Pancreas (tissue), 10 donors: ENCODE measurements at places on chromosomes 2 and 18. TPM values are rescaled to one million over a fixed set of nuclear protein-coding genes. Genes with fewer than 3 reads are reported as not detected.
A peak's percentile ranks its signal among the peaks of the same experiment; 100 is the strongest.

Gene PKP4
- total RNA-seq: 24.3 TPM

GRCh38 chr2:207042841-207043240, 103.5 kb downstream of the CPO start:
- no peaks in the 10 kb centered on the region for H3K4me1 ChIP-seq
- DNase-seq: no peak
- H3K4me3 ChIP-seq: no peak overlapping the region
- no peaks in the 10 kb centered on the region for H3K36me3 ChIP-seq
- H3K27ac ChIP-seq: no peak overlapping the region

DNA sequence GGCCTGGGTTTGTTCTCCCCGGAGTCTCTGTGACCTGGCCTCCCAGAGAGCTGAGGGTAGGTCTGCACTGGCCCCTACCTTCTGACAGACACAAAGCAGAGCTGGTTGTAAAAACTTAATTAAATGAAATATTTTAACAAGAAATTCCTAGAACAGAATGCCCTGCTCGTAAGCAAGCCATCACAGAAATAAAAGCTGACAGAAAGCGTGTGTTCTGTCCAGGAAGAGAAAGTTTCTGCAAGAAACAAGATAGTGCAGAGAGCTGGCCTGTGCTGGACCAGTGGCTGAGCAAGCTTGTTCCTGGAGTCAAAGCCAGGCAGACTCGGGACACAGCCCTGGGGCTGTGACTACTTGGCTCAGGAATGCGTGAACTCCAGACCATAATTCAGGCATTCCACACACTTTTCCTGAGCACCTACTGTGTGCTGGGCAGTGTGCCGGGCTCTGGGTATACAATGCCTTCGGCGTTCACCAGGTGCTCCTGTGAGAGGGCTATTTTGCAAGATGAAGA, 51.6 kb downstream of the APOB start:
- no peak overlapping the region for H3K27ac ChIP-seq
- H3K4me3 ChIP-seq: no peak overlapping the region
- no peaks in the 10 kb centered on the region for H3K27me3 ChIP-seq
- no peaks in the 10 kb centered on the region for H3K36me3 ChIP-seq
- no peaks in the 10 kb centered on the region for H3K4me1 ChIP-seq

Gene REG3G
- 910 TPM for total RNA-seq

Gene NEU2
- total RNA-seq: not detected

DNA sequence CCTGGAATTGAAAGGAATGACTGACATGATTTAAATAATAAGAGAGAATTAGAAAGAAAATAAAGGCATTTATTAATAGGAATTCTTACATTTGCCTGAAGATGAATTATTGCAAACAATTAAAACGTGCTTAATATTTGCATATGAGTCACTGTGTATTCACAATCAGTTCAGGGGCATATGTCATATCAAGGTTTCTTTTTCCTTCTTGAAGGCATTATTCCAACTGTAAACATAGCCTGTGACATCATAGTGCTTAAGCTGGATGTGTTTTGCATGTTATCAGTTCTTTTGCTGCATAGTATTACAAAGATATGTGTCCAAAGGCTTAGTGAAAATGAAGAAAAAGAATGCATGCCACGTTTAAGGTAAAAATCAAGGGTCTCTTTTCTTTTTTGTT, 80.8 kb downstream of the MEIS1 start:
- DNase-seq: no peak
- no peaks in the 10 kb centered on the region for H3K36me3 ChIP-seq
- peaks cover 14% of the 10 kb centered on the region for H3K4me1 ChIP-seq
- no peak overlapping the region for H3K27ac ChIP-seq

- H3K27me3 ChIP-seq: no peaks in the 10 kb centered on the region
- DNase-seq: no peak
- H3K36me3 ChIP-seq: no peaks in the 10 kb centered on the region
- no peak overlapping the region for H3K27ac ChIP-seq
These were observed 23.4 kb upstream of the C1QL2 start for GRCh38 chr2:119181791-119182445.

Gene DNAJC27
- total RNA-seq: 1.9 TPM

Gene CRYBA2
- total RNA-seq: 29.6 TPM

Gene UPP2
- not detected for total RNA-seq

DNA sequence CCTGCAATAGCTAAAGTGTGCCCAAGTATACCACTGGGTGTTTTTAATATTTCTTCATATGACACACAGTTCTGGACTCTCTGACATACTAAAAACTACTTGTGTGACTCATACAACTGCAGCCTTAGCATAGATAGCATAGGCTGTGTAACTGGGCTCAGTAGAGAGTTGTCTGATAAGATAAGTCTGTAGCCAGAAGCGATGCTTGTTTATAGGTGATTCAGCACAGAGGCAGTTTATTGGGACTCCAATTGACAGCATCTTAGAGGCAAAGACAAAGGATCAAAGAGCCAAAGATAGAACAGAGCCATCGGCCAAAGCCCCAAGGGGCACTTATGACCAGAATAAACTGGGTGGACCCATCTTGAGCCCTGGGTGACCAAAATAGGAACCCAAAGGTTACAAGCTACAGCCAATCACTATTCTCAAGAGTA, 42.3 kb downstream of the AAK1 start:
- H3K4me3 ChIP-seq: no peak overlapping the region
- no peak overlapping the region for H3K27ac ChIP-seq
- no peak for DNase-seq
- H3K36me3 ChIP-seq: no peaks in the 10 kb centered on the region
- H3K27me3 ChIP-seq: no peaks in the 10 kb centered on the region

Gene ECEL1
- not detected for total RNA-seq

Gene BOLL
- total RNA-seq: not detected

Gene DSC3
- 0.09 TPM for total RNA-seq

- DNase-seq: peak; percentile 62
- peak overlapping the region; percentile 45 for H3K4me3 ChIP-seq
- H3K36me3 ChIP-seq: no peaks in the 10 kb centered on the region
- peak overlapping the region; percentile 22 for H3K27ac ChIP-seq
These were observed 18.6 kb upstream of the NCL start for GRCh38 chr2:231482806-231483391.

Gene STK36
- total RNA-seq: 18.3 TPM

- no peak for DNase-seq
- no peaks in the 10 kb centered on the region for H3K27me3 ChIP-seq
- H3K4me1 ChIP-seq: no peaks in the 10 kb centered on the region
These were observed 114.5 kb downstream of the CDH2 start for GRCh38 chr18:28062443-28062842.

GRCh38 chr18:26565514-26565913, 17.2 kb upstream of the KCTD1 start:
- H3K27ac ChIP-seq: no peak overlapping the region
- H3K27me3 ChIP-seq: no peaks in the 10 kb centered on the region
- no peak overlapping the region for H3K4me3 ChIP-seq
- H3K36me3 ChIP-seq: no peaks in the 10 kb centered on the region
- peaks cover 7% of the 10 kb centered on the region for H3K4me1 ChIP-seq

GRCh38 chr18:78981394-78981831, 1.8 kb downstream of the SALL3 start:
- H3K27ac ChIP-seq: no peak overlapping the region
- H3K4me1 ChIP-seq: peaks cover 3% of the 10 kb centered on the region
- peaks cover 70% of the 10 kb centered on the region for H3K27me3 ChIP-seq
- H3K4me3 ChIP-seq: no peak overlapping the region
- H3K36me3 ChIP-seq: no peaks in the 10 kb centered on the region

GRCh38 chr18:68548904-68549870, 165.7 kb downstream of the TMX3 start:
- no peak for DNase-seq
- H3K4me1 ChIP-seq: no peaks in the 10 kb centered on the region
- no peaks in the 10 kb centered on the region for H3K36me3 ChIP-seq
- no peaks in the 10 kb centered on the region for H3K27me3 ChIP-seq
- H3K27ac ChIP-seq: no peak overlapping the region

DNA sequence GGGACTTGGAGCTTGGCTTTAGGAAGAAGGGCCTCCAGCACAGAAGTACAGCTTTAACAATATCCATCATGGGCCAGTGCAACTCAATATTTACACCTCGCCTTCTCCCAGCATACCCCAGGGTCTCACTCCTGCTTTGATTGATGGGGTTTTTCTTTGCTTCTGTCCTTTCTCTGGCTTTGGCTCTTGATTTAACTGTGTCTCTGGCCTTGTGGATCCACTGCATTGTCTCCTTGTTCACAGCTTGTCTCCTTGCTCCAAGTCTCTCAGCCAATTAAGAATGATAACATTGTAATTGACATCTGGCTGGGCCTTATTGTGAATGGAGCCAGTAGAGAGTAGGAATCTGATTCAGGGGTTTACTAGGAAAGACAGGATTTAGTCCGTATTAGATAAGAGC, 1019.5 kb downstream of the TMEM182 start:
- no peaks in the 10 kb centered on the region for H3K36me3 ChIP-seq
- no peak overlapping the region for H3K27ac ChIP-seq
- H3K4me1 ChIP-seq: no peaks in the 10 kb centered on the region
- no peak overlapping the region for H3K4me3 ChIP-seq
- no peak for DNase-seq
- no peaks in the 10 kb centered on the region for H3K27me3 ChIP-seq

Gene TRIM43
- total RNA-seq: not detected

Gene LYG2
- total RNA-seq: not detected

- H3K27me3 ChIP-seq: no peaks in the 10 kb centered on the region
- H3K4me1 ChIP-seq: peaks cover 23% of the 10 kb centered on the region
- DNase-seq: no peak
- no peaks in the 10 kb centered on the region for H3K36me3 ChIP-seq
These were observed 102.1 kb downstream of the MEIS1 start for GRCh38 chr2:66536997-66537396.

DNA sequence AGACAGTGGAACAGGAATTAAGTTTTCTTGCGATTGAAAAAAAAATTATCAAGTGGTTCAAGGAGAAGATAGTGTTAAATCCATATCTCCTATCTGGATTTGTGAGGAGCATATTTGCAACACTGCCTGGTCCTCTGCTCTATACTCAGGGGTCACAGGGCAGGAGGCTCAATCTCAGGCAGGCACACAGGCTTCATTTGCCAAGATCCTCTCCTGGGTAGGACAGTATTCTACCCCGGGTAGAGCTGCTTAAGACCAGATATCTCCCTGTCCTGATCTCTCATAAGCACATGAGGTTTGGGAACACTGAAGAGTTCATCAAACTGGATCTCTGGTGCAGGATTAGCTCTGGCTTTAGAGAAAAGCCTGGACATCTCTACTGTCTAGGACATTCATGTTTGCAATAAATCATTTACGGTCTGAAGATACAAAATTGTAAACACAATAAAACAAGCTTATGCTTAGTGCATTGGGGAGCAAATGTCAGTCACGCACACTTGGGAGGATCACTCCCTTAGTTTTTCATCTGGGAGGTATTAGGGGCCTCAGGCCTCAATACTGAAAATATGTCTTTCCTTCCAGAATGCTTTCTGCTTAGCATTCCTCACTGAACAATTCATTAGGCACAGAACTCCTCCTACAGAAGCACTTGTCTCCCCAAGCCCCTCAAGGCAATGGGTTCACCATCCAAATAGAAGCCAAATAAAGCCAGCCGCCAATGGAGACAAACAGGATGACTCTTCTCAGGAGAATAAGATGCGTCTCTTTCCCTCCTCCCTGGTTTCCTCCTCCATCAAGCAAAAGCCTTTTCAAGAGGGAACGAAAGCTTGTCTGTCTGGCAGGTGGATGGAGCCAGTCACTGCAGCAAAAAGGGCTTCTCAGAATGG, 34.1 kb upstream of the LCLAT1 start:
- no peak for DNase-seq
- H3K36me3 ChIP-seq: no peaks in the 10 kb centered on the region
- no peaks in the 10 kb centered on the region for H3K27me3 ChIP-seq
- H3K4me3 ChIP-seq: no peak overlapping the region

- no peaks in the 10 kb centered on the region for H3K4me1 ChIP-seq
- no peak for DNase-seq
- no peak overlapping the region for H3K27ac ChIP-seq
- H3K27me3 ChIP-seq: no peaks in the 10 kb centered on the region
These were observed 395.6 kb upstream of the TRIB2 start for GRCh38 chr2:12320991-12321641.

- H3K4me1 ChIP-seq: no peaks in the 10 kb centered on the region
- no peaks in the 10 kb centered on the region for H3K36me3 ChIP-seq
- no peak overlapping the region for H3K4me3 ChIP-seq
- H3K27me3 ChIP-seq: no peaks in the 10 kb centered on the region
- H3K27ac ChIP-seq: no peak overlapping the region
- no peak for DNase-seq
These were observed 19.4 kb upstream of the DSC3 start for GRCh38 chr18:31061945-31062344.

Gene GALNT1
- 24.7 TPM for total RNA-seq

- no peak for DNase-seq
- no peak overlapping the region for H3K4me3 ChIP-seq
- no peaks in the 10 kb centered on the region for H3K4me1 ChIP-seq
- no peaks in the 10 kb centered on the region for H3K27me3 ChIP-seq
- H3K36me3 ChIP-seq: no peaks in the 10 kb centered on the region
- no peak overlapping the region for H3K27ac ChIP-seq
These were observed 88.5 kb upstream of the COL5A2 start for GRCh38 chr2:189267925-189268579.

GRCh38 chr2:237517990-237518389, 30.9 kb downstream of the MLPH start:
- no peak overlapping the region for H3K4me3 ChIP-seq
- H3K27me3 ChIP-seq: no peaks in the 10 kb centered on the region
- H3K27ac ChIP-seq: no peak overlapping the region
- DNase-seq: no peak
- peaks cover 4% of the 10 kb centered on the region for H3K4me1 ChIP-seq

DNA sequence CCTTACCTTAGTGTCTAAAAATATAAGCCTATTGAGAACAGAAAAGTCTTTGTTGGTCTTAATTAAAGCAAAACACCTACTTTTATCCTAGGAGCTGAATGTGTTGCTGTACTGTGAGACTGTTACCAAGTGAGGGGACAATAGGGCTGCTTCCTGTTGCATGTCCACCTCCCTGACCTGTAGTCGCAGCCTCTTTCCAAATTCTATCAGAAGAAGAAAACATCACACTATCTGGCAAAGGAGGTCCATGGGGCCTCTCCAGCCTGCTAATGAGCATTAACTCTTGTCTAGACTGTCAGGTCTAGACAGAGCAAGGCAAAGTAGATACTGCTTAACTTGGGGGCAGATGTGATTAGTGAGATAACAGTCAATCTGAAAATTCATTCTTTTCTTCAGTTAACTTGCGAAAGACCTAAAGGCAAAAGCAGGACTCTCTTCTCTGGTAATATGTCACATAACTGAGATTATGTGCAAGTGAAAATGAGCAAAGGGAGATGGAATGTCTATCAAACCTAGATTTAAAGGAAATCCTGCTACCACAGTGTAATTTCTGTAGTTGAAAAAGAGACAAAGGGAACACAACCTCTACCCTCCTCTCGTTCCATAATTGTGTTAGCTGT, 66.9 kb downstream of the CDH20 start:
- no peaks in the 10 kb centered on the region for H3K4me1 ChIP-seq
- no peak overlapping the region for H3K4me3 ChIP-seq
- H3K36me3 ChIP-seq: no peaks in the 10 kb centered on the region
- H3K27me3 ChIP-seq: no peaks in the 10 kb centered on the region
- no peak overlapping the region for H3K27ac ChIP-seq
